NT2/D1 (cell line): ENCODE measurements at places on chromosomes 1 and 21.
A peak's percentile ranks its signal among the peaks of the same experiment; 100 is the strongest.

DNA sequence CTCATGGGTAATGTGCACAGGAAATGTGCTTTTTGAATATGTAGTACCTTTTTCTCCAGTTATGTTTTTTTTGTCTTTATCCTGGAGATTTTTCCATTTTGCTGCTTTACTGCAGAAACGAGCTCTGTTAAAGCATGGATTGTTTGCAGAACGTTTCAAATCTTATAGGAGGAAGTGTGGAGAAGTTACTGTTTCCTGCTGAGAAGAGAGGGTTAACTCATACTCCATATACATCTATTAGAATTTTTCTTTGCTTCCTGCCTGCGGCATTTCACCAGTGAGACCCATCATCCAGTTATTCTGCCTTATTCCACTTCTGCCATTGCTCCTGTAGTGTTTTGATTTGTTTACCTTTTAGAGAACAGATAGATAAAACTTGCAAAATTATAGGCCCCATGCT lies 2.0 kb downstream of the RPRD2 start:
- DNase-seq: no peak

DNA sequence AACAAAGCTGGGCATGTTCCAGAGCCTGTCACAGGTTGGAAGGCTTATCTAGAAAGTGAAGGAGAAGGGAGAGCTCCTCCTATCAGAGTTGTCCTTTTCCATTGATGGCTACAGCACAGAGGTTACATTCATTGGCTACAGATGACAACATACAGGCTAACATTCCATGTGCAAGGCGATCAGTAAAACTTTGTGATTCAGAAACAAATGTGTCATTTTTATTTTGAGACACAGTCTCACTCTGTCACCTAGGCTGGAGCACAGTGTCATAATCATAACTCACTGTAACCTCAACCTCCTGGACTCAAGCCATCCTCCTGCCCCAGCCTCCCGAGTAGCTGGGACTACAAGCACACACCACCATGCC lies 32.6 kb downstream of the TRIM67 start:
- DNase-seq: no peak

- DNase-seq: no peak
Measured at GRCh38 chr1:55334797-55335196, 119.6 kb upstream of the USP24 start.

- DNase-seq: no peak
Measured at GRCh38 chr1:207867136-207868109, 43.5 kb downstream of the CD34 start.

DNA sequence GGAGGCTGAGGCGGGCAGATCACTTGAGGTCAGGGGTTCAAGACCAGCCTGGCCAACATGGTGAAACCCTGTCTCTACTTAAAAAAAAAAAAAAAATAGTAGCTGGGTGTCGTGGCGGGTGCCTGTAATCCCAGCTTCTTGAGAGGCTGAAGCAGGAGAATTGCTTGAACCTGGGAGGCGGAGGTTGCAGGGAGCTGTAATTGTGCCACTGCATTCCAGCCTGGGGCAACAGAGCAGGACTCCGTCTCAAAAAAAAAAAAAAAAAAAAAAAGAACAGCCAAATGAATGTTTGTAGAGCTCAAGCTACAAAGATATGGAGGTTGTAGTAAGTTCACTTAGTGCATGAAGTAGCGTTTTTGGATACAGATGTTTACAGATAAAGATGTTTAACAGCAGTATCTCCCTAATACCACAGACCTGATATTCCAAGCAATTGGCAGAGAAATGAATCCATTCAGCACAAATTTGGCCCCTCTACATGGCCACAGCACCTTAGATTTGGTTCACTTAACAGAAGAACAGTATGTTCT lies 49.5 kb upstream of the IPO9 start:
- no peak for DNase-seq

DNA sequence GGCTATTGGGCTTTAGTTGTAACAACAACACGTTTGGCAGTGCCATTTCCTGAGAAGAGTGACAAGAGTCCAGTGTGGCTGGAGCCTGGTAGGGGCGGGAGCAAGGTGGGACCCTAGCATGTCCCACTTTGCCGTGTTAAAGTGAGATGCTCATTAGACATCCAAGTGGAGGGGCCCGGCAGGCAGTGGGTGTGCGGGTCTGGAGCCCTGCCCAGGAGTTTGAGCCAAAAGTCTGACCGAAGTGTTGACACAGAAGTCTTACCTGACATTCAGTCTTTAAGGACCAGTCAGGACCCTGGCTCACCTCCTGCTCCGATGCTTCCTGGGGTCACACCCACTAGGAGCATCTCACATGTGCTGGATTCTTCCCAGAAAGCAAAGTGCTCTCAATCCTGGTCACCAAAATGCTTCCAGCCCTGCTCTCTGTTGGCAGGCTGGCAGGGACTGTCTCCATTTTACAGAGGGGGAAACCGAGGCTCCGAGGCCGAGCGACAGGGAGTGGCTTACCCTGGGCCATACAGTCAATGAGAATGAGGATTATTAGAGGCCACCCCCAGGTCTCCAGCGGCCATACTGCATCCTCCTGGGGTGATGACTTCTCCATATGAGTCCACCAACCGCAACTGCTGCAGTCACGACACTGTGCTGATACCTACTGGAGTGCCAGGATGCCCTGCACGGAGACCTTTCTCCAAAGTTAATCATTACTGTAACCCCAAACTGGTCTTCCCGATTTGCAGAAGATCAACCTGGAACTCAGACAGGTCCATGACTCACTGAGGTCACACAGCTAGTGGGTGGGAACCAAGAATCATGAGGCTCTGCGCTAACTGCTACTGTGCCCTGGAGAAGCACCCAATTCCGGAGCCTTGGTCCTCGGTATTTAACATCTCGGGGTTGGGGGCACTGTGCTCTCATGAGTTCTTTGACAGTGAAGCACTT lies 112.7 kb downstream of the PRDM2 start:
- DNase-seq: no peak

DNA sequence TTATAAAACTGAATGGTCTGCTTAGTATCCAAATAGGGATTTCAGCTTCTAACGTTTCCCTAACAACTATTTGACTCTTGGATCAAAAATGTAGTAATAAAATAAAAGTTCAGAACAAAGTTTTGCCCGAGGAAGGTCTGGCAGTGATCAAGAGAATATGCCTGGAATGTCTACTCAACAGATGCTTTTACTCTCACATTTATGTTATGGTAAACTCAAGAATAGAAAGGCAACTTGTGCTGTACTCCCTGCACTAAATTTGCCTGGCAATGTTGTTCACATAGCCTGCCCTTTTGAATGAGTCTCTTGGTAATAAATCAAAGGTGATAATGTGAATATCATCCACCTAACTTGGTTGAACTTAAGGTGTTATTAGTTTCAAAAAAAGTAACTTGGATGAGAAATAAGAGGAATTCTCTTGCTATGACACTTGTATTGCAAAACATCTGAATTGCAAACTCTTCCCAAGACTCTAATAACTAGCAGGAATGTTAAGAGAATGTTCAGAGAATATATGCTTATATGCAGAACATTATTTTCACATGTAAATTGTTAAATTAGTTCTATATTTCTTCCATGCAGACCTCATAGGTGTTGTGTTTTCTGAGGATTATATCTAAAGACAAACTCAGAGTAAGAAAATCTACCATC lies 215.8 kb downstream of the COL24A1 start:
- no peak for DNase-seq

- peak; percentile 95 for DNase-seq
Measured at GRCh38 chr1:156892190-156893047, 1.1 kb upstream of the PEAR1 start.

DNA sequence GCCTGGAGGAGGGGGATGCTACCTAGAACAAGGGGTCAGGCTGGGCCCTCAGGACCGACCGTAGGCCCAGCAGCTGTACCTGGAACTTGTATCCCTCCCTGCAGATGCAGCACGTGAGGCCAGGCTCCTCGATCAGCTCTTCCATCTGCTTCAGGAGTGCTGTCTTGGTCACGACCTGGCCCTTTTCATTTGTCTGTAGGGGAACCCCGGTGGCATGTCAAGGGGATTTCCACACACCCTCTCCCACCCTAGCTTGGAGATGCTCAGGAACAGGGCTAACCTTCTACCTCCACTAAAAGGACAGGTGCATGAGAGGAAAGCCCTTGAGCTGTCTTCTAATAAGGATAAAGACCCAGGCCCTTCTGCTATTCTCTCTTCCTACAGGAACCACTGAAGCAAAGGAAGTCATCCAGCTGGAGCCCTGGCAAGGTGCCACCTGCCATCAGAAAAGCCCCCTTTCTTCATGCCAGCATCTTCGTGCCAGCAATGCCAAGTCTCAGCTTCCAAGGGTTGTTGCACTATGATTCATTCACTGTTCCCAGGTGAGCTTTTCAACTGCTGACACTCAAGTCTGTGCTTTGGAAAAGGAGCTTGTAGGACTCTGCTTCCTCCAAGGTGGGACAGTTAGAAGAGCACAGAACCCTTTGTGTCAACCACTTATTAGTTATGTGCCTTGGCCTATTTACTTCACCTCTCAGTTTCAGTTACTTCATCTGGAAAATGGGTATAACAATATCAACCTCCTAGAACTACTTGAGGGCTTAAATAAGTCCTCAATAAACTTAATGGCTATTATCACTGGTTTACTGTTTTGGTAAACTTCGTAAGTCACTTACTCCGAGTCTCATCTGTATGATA lies 122.1 kb downstream of the UBR4 start:
- no peak for DNase-seq

DNA sequence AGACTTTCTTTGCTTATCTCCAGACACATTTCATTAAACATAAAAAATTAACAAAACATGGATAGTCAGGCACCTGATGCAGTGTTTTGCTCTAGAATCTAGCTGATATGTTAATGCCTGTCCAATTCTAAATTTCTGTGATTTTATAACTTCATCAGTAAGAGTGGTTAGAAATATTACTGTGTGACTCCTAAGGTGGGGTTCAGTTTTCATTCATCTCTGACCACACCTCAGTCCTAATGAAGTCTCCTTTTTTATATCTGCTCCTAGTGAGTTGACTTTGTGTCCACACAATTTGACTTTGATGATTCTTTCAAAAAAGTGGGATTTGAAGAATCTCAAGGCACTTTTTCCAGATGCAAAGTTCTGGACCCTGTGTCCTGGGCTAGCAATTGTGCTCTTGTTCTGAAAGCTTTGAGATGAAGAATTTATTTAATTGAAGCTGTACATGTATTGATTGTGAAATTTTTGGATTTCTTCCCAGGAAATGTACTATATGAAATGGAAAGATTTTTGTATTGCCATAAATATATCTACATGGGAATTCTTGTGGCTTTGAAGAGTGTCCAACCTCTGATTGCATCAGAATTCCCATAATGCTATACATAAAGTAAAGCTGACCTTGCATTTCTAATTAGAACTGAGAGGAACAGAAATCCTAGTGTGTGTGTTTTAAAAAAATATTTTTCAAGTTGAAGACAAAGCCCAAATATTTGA lies 111.2 kb downstream of the GIPC2 start:
- no peak for DNase-seq

DNA sequence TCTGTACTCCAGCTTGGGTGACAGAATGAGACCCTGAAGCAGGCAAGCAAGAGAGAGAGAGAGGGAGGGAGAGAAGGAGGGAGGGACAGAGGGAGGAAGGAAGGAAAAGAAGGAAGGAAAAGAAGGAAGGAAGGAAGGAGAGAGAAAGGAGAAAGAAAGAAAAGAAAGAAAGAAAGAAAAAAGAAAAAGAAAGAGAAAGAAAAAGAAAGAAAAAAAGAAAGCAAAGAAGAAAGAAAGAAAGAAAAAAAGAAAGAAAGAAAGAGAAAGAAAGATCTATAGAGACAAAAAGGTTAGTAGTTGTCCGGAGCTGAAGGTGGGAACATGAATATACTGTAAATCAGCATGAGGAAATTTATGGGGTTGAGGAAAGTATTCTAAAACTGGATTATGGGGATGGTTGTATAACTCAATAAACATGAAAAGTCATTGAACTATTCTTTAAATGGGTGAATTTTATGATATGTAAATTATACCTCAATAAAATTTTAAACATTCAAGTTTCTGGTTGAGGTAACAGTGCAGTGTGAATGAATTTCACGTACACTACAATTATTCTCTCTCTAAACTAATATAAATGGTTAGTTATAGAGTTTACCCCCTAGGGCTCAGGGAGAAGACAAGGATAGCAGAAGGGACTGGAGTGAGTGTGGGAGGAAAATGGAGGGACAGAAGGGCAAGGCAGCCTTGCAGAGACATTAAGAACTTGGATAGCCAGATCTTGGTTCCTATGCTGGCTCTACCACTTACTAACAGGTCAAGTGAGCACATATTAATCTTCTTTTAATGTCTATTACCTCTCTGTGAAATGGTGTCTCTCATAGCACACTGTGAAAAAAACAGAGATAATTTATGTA lies 24.8 kb upstream of the SERTAD4 start:
- DNase-seq: no peak

- DNase-seq: no peak
Measured at GRCh38 chr1:22709891-22710700, 543 bp upstream of the EPHB2 start.

DNA sequence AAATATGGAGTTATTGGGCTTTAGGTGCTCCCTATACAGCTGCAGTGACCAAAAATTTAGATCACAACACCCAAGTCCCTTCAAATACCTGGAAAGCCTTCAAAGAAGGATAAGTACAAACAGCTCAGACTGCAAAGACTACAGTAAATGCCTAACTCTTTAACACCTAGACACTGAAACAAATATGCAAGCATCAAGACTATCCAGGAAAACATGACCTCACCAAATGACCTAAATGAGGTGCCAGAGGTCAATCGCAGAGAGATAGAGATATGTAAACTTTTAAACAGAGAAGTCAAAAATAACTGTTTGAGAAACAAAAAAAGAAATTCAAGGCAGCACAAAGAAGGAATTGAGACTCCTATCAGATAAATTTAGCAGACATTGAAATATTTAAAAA lies 753.8 kb upstream of the B3GALT2 start:
- DNase-seq: no peak

- no peak for DNase-seq
Measured at GRCh38 chr1:12163210-12163609, 3.6 kb upstream of the TNFRSF1B start.

- DNase-seq: no peak
Measured at GRCh38 chr1:40396420-40396819, 22.9 kb downstream of the SMAP2 start.

GRCh38 chr1:219220945-219221344 lies 47.3 kb downstream of the LYPLAL1 start:
- no peak for DNase-seq

- no peak for DNase-seq
Measured at GRCh38 chr1:224703702-224704101, 87.6 kb downstream of the CNIH3 start.

DNA sequence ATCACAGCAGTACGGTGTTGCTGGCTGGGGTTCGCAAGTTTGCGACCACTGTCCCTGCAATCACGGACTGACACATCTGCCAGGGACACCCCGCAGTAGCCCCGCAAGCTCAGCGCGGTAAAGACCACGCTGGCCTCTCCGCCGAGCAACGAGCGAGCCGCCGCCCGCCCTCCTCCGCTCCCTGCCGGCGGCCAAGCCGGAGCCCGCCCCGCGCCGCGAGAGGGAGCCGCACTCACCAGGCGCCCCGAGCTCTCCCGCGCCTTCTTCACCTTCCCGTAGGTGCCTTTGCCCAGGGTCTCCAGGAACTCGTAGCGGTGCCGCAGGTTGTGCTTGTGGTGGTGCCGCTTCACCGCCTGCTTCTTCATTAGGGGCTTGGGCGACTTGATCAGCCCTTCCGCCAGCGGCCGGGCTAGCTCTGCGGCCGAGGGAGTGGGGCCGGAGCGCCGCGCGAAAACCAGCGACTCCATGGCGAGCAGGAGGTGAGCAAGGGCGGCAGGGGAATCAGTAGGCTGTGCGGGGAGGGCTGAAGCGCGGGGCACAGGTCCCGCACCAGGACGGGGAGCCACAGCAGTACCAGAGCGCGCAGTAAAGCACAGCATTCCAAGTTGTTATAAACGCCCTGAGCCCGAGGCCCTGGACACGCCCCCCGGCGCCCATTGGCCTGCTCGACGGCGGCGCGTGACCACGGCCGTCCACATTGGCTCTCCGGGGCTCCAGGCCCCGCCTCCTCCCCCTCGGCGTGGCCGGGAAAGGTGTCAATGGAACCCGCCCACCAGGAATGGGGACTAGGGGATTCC lies at the start of gene NUAK2:
Gene NUAK2, minus strand, starts transcription at position 584 of the 797 bp plus-strand sequence. Its CDS starts 117 bp downstream, at position 467.
- DNase-seq: peak; percentile 99
